G401 (cell line): ENCODE measurements at places on chromosomes 5 and 9. TPM values are rescaled to one million over a fixed set of nuclear protein-coding genes. Genes with fewer than 3 reads are reported as not detected.

- no peak for DNase-seq
Observed at GRCh38 chr9:95327239-95327865, 9.8 kb upstream of the FANCC start.

Gene GLRX
- not detected in 2 replicates for total RNA-seq

Gene PTGER4
- total RNA-seq: 0.37 TPM in 1 of 2 replicates, not detected in the other

Gene PHYKPL
- 26.6 and 32.6 TPM in 2 replicates for total RNA-seq
